Type B pancreatic cell (in vitro differentiated cells): ENCODE measurements at places on chromosomes 2 and 18.

GRCh38 chr2:172095146-172095904, 7.4 kb downstream of the DLX2 start:
- peak; percentile 78 for DNase-seq

- DNase-seq: no peak
Measured at GRCh38 chr18:10041180-10041579, 127.4 kb downstream of the VAPA start.

DNA sequence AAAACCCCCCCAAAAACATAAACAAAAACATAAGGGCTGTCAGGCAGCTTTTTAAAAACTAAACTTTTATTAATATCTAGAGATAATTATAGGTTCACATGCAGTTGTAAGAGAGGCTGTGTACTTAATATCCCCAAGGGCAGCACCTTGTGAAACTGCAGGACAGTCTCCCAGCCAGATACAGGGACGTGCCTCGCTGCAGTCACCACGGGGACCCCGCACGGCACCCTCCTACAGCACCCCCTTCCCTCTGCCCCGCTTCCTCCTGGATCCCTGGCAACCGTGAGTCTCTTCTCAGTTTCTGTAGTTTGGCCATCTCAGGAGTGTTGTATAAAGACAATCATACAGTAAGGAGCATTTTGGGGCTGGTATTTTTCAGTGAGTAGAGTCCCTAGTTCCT, 6.8 kb upstream of the COLEC11 start:
- no peak for DNase-seq

DNA sequence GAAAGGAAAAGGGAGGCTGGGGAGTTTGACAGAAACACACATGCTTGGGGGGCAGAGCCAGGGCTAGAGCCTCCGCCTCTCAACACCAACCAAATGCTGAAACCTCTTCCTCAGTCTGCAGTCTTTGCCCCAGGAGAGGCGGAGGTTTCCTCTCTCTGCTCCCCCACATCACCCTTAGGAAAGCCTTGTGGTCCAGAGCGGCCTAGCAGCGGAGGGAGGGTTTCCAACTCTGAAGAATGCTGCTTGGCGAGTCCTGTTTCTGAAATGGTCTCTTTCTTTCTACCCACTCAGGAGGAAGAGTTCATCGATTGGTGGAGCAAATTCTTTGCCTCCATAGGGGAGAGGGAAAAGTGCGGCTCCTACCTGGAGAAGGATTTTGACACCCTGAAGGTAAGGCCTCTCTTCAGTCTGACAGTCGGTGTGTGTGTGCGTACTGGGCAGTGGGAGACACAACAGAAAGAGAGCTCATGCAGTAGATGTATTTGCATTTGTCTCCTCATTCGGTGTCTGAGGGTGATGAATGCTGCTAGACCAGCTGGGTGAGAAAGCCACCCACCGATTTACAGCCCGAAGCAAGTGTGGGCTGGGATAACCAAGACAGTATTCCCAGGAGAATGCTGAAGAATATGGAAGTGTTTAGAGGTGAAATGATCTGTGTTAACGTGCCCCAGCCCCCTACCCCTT, 190.5 kb downstream of the DYSF start:
- DNase-seq: no peak

- DNase-seq: no peak
Measured at GRCh38 chr18:28189400-28190239, 12.7 kb upstream of the CDH2 start.

DNA sequence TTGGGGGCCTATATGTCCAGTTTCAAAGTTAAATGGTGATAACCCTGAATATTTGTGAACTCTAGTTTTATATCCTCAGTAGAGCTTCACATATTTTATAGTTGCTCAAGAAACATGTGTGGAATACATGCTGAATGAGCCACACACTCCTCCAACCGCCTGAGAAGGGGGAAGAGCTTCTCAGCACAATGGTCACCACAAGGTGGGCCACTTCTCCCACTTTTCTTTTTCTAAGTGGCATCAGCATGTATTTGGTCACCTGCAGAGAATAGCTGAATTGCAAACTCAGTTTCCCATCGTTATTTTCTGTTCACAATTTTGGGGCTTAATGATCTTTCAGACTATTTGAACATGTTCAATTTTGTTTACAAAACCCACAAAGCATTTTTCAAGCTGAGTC, 340.5 kb downstream of the PARD3B start:
- DNase-seq: no peak

DNA sequence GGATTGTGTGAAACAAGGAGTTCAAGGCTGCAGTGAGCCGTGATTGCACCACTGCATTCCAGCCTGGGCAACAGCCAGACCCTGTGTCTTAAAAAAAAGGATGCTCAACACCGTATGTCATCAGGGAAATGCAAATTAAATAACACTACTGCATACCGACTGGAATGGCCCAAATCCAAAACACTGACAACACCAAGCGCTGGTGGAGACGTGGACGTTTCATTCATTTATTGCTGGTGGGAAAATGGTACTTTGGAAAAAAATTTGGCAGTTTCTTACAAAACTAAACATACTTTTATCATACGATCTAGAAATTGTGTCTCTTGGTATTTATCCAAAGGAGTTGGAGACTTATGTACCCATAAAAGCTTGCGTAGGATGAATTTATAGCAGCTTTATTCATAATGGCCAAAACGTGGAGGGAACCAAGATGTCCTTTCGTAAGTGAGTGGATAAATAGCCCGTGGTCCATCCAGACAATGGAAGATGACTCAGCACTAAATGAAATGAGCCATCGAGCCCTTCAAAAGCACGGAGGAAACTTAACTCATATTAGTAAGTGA, 24.2 kb downstream of the NEU4 start:
- DNase-seq: no peak

- DNase-seq: no peak
Measured at GRCh38 chr2:162050513-162050961, 23.5 kb downstream of the DPP4 start.

GRCh38 chr2:45379399-45380087, 231.5 kb downstream of the SRBD1 start:
- no peak for DNase-seq

DNA sequence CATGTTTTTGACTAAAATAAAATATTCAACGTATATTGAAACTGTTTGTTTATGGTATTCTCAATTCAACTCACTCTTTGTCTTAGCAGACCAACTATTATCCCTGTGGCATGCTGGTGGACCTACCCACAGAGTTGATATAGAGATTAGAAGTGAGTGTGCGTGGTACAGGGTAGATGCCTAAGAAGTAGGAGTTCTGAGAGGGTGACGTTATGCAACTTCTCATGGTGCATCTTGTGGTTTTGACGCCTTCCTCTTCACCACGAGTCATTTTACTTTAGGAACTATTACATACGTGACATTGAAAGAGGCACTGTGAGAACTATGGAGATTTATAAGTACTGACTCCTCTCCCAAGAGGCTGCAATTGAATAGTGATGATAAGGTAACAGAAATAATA, 26.6 kb upstream of the NAPG start:
- DNase-seq: no peak

- no peak for DNase-seq
Measured at GRCh38 chr2:120617055-120617454, 118.6 kb upstream of the GLI2 start.

DNA sequence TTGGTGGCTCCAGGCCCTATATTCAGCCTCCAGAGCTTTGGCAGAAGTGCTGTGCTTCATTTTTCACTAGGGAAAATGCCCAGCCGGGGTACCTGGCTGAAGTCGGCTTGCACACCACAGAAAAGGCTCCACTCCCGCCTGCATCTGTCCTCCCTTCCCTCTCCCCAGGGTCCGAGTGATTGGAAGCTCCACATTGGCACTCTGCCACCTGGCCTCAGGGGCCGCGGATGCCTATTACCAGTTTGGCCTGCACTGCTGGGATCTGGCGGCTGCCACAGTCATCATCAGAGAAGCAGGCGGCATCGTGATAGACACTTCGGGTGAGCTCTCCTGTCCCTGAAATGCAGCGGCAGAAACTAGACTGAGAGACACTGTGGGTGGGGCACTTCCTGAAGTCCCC, 47.4 kb downstream of the IMPA2 start:
- no peak for DNase-seq

GRCh38 chr2:66888791-66889631, 454.1 kb downstream of the MEIS1 start:
- DNase-seq: no peak

DNA sequence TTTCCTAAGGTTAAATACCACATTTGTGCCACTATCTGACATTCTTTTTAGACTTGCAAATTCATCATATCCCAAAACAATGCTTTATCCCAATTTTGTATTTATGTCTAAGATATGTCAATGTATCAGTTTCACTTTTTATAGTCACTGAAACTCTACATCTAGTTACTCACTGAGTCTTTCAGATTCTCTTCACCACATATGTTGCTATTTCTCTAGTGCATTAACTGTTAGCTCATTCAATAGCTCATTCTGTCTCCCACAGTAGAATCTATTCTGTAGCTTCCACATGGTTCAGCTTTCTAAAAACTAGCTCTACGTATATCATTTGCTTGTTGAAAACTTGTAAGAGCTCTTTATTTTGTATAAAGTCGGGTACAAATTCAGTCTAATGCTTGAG, 1420.6 kb upstream of the NXPH2 start:
- no peak for DNase-seq

DNA sequence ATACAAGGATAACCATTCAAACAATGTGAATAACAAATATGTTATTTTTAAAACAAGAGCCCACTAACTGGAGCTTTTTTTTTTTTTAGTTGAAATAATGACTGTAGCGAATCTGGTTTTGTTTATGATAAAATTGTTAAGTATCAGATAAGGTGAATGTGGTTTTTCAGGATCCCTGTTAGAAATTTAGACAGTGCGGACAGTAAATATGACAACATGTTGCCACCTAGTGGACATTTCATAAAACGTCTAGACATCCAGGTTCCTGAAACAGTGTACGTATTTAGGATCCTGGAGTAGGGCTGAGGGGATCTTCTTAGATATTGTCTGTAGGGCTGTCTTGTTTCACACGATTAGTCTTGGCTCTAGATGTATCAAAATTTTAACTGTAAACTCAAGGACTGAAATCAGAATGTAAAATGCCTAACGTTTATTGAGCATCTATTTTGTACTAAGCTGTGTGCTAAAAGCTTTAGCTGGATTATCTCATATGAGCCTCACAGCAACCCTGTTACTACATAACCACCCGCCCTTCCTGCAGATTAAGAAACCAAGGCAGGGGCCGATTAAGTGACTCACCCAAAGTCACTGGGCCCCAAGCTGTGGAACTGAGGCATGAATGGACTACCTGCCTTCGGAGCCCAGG, 23.9 kb upstream of the CCDC68 start:
- no peak for DNase-seq

DNA sequence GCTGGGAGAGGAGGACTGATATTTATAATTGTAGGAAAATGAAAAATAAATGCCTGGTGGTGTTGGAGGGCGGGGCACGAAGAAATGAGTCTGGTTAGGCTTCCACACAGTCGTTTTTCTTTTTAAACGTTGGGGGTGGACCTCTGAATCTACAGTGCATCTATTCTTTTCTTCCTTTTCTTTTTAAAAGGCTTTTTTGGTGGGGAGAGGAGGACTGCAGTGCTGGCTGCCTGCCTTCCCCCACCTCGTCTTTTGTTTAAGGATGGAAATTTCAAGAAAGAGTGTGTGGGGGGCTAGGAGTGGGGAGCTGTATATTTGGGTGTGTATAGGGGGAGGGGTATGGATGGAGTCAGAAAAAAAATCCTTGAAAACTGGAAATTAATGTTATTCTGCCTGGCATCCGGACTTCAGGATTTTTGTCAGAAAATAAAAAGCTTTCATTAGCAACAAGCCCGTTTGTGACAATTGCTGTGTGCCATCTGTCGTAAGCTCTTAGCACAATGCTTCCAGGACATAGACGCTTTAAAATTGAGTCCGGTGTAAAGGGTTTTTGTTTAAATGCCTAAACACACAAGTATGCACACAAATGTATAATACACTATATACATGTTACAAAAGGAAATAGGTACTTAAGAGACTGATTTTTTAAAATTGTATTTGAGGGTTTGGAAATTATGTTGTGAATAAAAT, 1.1 kb downstream of the MAP2 start:
- no peak for DNase-seq
